Gastrocnemius medialis (tissue), 4 donors: ENCODE measurements at places on chromosomes 6 and 20. TPM values are rescaled to one million over a fixed set of nuclear protein-coding genes. Genes with fewer than 3 reads are reported as not detected.
A peak's percentile ranks its signal among the peaks of the same experiment; 100 is the strongest.

TNXB gene
- total RNA-seq, result 33.2 TPM

- peaks cover 4% of the 10 kb centered on the region for H3K4me1 ChIP-seq
- no peaks in the 10 kb centered on the region for H3K36me3 ChIP-seq
- H3K27me3 ChIP-seq, result no peaks in the 10 kb centered on the region
- DNase-seq, result no peak
- peak overlapping the region; percentile 68 for H3K4me3 ChIP-seq
Observed at GRCh38 chr6:18276610-18277236, 12.4 kb upstream of the DEK start.

EMILIN3 gene
- 0.20 TPM for total RNA-seq

GRCh38 chr6:44004136-44004535 is 123.1 kb downstream of the MRPL14 start:
- H3K36me3 ChIP-seq, result no peaks in the 10 kb centered on the region
- H3K4me3 ChIP-seq, result peak overlapping the region; percentile 5
- no peaks in the 10 kb centered on the region for H3K27me3 ChIP-seq
- peak overlapping the region; percentile 89 for H3K27ac ChIP-seq
- peak; percentile 54 for DNase-seq

AGER gene
- total RNA-seq, result not detected

CGA gene
- not detected for total RNA-seq

GRCh38 chr6:74899416-74899815 is 306.4 kb downstream of the COL12A1 start:
- no peak overlapping the region for H3K4me3 ChIP-seq
- no peaks in the 10 kb centered on the region for H3K4me1 ChIP-seq
- no peak for DNase-seq
- no peaks in the 10 kb centered on the region for H3K36me3 ChIP-seq

NOTCH4 gene
- 11.3 TPM for total RNA-seq

OXT gene
- total RNA-seq, result not detected

DNA sequence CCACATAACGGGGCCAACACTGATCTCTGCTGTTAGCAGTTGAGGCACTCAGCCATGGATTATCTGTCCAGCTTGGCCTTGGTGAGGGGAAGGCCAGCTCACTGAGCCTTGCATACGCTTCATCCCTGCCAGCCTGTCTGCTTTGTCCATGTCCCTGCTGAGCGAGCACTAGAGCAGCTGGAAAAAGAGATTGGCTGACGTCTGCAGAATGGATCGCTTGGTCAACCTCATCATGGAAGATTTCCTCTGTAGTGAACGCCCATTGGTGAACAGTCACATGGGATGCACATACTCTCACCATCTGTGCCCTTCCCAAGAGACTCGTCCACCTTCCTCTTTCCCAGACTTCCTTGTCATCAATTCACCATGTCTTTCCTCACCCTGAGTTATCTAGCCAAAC is 26.9 kb downstream of the MUC22 start:
- no peaks in the 10 kb centered on the region for H3K36me3 ChIP-seq
- H3K4me1 ChIP-seq, result peaks cover 25% of the 10 kb centered on the region
- peak; percentile 57 for DNase-seq
- no peak overlapping the region for H3K4me3 ChIP-seq
- peak overlapping the region; percentile 49 for H3K27ac ChIP-seq

DNA sequence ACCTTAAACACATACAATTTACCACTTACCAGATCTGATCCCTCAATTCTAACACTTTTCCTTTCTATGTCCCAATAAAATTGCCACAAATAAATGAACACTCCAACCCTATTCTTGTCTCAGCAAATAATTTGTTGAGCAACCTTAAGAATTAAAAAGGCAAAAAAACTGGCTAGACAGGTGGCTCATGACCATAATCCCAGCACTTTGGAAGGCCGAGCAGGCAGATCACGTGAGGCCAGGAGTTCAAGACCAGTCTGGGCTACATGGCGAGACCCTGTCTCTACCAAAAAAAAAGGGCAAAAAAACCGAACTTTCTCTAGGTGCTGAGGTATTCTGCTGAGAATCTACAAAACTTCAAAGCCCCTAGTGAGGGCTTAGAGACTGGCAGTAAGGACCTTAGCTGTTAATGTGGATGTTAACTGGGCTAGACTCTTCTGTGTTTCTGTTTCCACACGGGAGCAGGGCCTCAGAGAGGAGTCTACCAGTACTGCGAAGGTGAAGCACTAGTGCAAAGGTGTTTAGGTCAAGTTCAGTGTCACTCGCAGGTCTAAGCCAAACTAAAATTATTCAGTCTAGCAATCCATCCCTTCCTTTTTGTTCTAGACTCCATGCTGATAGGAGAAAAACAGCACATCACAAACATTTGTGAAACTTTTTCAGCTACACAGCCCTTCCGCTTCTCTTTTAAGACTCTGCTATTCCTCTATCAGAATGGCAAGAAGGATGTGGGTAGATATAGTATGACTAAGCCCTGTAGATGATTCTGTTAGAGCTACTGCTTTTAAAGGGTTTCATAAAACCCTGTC is 2.6 kb downstream of the FASTKD5 start:
- peaks cover 61% of the 10 kb centered on the region for H3K4me1 ChIP-seq
- H3K27ac ChIP-seq, result peak overlapping the region; percentile 91
- H3K4me3 ChIP-seq, result peak overlapping the region; percentile 8
- H3K27me3 ChIP-seq, result no peaks in the 10 kb centered on the region
- no peak for DNase-seq

- H3K36me3 ChIP-seq, result no peaks in the 10 kb centered on the region
- H3K27ac ChIP-seq, result no peak overlapping the region
- no peaks in the 10 kb centered on the region for H3K4me1 ChIP-seq
- no peak for DNase-seq
- no peak overlapping the region for H3K4me3 ChIP-seq
Observed at GRCh38 chr6:255751-256083, 36.6 kb upstream of the DUSP22 start.

DNA sequence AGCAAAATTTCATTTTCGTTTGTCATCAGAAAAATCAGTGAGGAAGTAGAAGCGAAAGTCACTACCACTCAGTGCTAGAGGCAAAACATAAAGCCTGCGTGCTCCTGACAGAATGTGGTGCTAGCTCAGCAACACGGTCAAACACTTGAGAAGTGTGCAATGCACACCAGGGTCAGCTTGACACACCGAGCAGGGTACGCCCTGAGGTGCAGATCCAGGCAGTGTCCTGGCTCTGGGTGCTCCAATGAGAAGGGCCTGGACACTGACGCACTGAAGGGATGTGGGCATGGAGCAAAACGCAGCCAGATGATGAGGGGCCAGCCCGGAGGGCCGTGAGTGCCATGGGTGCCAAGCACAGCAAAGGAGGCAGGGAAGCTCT is 5.9 kb downstream of the RNASET2 start:
- peak overlapping the region; percentile 65 for H3K27ac ChIP-seq
- H3K36me3 ChIP-seq, result no peaks in the 10 kb centered on the region
- no peaks in the 10 kb centered on the region for H3K4me1 ChIP-seq
- DNase-seq, result no peak

SIRPB2 gene
- 0.94 TPM for total RNA-seq

ADTRP gene
- total RNA-seq, result not detected

NT5DC1 gene
- 11.7 TPM for total RNA-seq

TAAR1 gene
- not detected for total RNA-seq

- DNase-seq, result no peak
- no peak overlapping the region for H3K4me3 ChIP-seq
- H3K27ac ChIP-seq, result no peak overlapping the region
- H3K4me1 ChIP-seq, result no peaks in the 10 kb centered on the region
- H3K36me3 ChIP-seq, result no peaks in the 10 kb centered on the region
- H3K27me3 ChIP-seq, result no peaks in the 10 kb centered on the region
Observed at GRCh38 chr20:53245574-53245973, 273.4 kb downstream of the TSHZ2 start.

DNA sequence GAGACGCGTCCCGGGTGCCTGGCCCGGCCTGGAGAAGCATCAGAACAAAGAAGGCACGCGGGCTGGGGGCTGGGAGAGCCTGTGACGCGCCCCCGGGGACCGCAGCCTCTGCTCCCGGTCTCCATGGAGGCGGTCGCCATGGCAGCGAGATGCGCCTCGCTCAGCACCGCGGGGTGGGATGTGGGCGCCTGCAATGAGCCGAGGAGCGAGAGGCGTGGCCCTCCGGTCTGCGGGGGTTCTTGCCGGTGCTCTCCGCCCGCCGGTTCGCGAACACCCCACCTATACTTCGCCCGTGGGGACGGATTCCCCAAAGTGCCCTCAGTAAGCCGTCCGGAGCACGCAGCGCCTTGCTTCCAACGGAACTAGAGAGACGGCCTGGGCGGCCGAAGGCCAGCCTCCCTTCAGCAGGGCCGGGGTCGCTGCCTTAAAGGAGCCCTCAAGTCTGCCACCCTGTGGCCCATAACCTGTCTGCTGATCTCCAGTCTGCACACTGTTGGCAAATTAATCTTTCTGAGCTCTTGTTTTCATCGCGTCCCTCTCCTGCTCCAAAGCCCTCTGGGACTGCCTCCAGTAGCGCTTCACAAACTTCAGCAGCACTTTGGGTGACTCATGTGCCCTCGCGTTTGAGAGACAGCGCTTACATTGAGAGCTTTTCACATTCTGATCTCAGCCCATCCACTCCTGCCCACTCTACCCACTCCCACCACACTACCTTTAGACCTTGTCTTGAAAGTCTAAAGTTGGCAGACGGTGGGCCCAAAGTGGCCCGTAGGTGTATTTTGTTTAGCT is 983 bp upstream of the ADISSP start:
- no peaks in the 10 kb centered on the region for H3K27me3 ChIP-seq
- peaks cover 23% of the 10 kb centered on the region for H3K4me1 ChIP-seq
- H3K27ac ChIP-seq, result peak overlapping the region; percentile 80
- H3K36me3 ChIP-seq, result no peaks in the 10 kb centered on the region
- H3K4me3 ChIP-seq, result peak overlapping the region; percentile 94

TMEM242 gene
- 7.7 TPM for total RNA-seq

PDE10A gene
- 1.5 TPM for total RNA-seq

DNA sequence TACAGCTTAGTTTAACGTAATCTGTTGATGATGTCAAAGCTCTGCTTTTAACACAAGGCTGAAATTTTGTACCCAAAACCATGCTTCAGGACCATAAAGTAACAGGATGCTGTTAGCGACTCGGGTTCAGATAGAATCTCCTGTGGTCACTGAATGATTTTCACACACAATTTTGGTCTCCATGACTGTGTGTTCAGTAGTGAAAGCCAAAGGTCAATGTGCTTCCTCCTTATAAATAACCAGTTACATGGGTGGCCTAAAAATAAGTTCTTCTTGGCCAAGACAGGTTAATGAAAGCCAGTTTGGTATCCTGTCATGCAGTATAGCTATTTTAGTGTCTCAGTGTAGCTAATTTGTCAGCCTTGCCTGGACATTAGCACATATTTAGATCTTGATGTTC is 19.1 kb upstream of the LOC128125822 start:
- H3K4me3 ChIP-seq, result no peak overlapping the region
- DNase-seq, result no peak
- H3K27me3 ChIP-seq, result no peaks in the 10 kb centered on the region
- H3K27ac ChIP-seq, result peak overlapping the region; percentile 83
- peaks cover 29% of the 10 kb centered on the region for H3K4me1 ChIP-seq

DNA sequence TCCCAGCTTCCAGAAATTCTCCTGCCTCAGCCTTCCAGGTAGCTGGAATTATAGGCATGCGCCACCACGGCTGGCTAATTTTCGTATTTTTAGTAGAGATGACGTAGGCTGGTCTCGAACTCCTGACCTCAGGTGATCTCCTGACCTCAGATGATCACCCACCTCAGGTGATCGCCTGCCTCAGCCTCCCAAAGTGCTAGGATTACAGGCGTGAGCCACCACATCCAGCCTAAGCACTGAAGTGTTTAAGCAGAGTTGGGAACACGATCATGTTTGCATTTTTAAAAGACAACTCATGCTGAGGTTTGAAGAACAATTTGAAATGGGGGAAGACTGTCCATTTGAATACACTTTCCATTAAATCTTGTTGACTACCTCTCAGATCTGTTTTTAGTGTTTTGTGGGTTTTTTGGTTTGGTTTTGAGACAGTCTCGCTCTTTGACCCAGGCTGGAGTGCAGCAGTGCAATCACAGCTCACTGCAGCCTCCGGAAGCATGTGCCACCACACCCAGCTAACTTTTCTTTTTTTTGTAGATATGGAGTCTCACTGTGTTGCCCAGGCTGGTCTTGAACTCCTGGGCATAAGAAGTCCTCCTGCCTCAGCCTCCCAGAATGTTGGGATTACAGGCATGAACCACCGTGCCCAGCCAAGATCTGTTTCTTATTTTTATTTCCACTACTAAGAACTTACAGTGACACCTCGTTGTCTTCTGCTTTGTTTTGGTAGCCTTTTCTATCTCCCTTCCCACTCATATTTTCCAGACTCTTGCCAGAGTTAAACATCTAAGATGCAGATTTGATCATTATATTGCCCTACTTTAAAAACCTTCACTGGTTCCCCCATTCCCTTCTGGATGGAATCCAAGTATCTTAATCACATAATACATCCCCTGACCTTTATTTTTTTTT is 5.5 kb downstream of the CASP8AP2 start:
- H3K36me3 ChIP-seq, result no peaks in the 10 kb centered on the region
- no peaks in the 10 kb centered on the region for H3K27me3 ChIP-seq
- DNase-seq, result no peak
- no peak overlapping the region for H3K27ac ChIP-seq

DNA sequence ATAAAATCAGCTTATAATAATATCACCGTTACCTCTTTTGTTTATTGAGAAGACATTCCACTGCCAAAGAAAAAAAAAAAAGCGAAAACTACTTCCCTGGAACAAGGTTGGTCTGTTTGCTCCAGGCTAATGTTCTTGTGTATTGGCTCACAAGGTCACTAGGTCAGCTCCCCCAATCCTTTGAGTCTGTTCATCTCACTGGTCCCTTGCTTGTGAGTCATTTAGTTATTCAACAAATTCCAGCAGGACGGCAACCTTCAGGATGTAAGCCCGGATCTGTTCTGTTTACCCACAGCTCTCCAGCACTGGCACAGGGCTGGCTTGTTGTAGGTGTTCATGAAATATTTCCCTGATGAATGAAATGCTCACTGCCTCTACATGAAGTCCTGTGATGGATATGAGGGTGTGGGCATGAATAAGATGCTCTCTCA is 3.3 kb downstream of the ARHGAP40 start:
- peaks cover 38% of the 10 kb centered on the region for H3K27me3 ChIP-seq
- no peak overlapping the region for H3K27ac ChIP-seq
- no peaks in the 10 kb centered on the region for H3K36me3 ChIP-seq
- no peaks in the 10 kb centered on the region for H3K4me1 ChIP-seq
- no peak for DNase-seq
- H3K4me3 ChIP-seq, result no peak overlapping the region

MYL9 gene
- 7.3 TPM for total RNA-seq

GGTLC1 gene
- not detected for total RNA-seq

DNA sequence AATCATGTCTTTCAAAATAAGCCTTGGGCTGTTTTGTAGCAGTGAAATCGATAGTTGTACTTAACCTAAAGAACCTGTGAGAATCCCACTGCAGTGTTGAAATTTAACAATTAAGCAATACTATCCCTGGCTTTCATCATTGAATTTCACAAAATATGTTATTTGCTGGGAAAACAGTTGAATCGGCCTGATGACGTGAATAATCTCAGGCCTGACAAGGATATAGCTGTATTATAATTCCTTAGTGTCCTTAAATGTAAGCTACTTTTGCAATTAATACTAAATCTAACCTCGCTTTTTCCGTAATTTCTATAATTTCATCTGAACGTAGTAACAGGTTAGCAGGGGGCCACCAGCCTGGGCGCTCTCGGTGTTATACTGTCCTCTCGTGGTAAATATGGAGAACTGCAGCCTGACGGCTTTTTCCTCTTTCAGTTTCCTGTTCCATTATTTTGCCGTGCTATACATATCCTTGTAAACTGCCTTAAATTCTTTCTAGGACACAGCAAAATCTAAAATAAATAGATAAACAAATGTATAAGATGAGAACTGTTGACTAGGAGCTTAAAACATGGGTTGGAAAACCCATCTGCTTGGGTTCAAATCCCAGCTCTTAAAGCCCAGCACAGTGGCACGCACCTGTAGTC is 24.0 kb downstream of the MTFR2 start:
- H3K4me1 ChIP-seq, result no peaks in the 10 kb centered on the region
- no peaks in the 10 kb centered on the region for H3K36me3 ChIP-seq
- peak overlapping the region; percentile 32 for H3K4me3 ChIP-seq
- DNase-seq, result peak; percentile 29

SYNJ2 gene
- total RNA-seq, result 3.9 TPM
